Fibroblast of the conjunctiva (primary cell): ENCODE measurements at places on chromosomes 2 and 18.

DNA sequence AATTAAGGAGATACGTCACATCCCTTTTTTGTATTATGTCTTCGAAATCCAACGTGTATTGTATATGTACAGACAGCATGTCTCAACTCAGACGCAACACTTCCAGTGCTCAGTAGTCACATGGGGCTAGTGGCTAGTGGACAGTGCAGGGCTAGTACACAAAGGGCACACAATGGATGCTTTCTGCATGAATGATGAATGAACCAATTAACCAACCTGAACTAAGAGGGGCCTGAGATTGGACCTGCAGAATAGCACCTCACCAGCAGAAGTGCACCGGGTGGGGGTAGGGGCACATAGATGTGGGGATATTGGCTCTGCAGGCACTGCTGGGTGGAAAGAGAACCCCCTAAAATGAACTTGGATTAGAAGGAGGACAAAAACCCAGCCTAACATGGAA, 20.7 kb downstream of the ST8SIA5 start:
- DNase-seq = no peak

GRCh38 chr2:127829845-127830246, 18.9 kb upstream of the WDR33 start:
- no peak for DNase-seq

GRCh38 chr18:58386780-58387179, 242.1 kb downstream of the ALPK2 start:
- DNase-seq = no peak

- DNase-seq = no peak
Measured at GRCh38 chr2:78780256-78780655, 245.2 kb upstream of the REG3G start.

DNA sequence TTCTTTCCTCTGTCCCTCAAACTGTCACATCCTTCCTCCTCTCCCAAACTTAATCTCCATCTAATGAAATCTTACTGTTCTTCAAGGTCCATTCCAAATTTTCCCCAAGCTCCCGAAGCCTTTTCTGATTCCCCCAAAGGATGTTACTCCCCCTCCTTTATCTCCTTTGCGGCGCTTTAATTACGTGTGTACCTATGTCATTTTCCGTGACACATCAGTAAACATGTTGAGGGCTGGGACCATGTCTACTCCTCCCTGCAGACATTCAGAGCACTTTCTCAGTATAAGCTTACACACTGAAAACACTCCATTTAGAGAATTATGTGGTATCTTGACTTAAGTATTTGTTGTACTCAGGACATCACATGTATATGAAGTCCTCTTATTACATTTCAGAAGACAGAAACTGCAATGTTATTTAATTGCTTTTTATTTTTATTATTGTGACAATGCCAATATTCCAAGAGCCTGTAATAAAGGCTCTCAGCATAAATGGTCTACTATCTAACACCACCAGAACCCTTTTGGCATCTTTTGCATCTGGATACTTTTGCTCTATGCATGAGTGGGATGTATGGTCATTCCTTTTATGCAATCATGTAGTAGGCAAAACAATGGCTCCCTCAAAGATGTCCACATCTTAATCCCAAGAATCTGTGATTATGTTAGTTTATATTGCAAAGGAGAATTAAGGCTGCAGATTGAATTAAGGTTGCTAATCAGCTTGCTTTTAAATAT, 1.8 kb downstream of the NMI start:
- no peak for DNase-seq

DNA sequence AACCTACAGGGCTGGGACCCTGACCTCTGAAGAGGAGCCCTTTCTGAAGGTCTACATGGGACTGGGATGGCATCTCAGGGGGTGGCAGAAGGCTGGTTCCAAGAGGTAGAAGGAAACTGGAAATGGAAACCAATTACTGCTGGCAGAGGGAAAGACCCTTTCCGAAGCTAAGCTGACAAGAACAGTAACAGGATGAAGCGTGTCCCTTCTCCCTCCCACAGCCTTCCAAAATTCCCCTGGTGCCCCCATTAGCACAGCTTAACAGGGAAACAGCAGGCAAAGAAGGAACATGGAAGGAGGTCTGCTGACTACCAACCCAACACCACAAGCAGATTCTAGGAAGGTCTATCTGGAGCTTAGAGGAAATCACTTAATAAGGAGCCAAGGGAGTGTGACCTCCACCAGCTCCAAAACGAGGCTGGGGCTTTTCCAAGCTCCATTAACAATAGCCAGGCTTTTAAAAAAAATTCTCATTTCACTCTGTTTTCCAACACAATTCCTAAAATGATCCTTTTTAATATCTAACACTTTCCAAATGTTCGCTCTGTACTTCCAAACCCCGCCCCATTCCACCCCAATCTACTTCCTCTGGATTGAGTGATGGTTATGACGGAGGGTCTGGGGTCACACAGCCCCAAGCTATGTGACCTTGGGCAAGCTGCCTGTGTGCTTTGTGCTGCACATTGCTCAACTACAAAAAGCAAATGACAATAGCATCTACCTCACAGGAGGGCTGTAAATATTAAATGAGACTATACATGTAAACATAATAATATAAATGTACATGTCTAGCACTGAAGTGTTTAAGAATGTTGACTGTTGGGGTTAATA, 55.2 kb downstream of the STK39 start:
- DNase-seq = no peak

DNA sequence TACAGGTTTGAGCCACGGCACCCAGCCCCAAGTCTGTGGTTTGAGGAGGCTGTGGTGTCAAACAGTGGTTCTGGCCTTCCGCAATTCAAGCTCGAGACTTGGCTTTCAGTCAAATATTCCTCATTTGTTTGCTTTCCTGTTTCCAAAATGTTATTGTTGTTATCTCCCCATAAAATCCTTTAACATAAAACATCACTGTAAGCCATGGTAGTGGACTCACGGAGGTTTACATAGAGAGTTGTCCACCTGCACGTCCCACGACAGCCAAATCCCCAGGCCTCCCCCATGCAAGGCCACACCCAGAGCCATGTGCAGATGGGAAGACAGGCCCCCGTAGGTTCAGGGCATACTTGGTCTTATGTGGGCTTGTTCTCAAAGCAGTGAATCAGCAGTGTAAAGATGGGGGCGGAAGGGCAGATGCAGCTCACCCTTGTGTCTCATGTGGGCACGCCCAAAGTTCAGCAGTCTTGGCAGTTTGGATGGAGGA, 18.9 kb upstream of the ST3GAL5 start:
- DNase-seq = no peak

- no peak for DNase-seq
Measured at GRCh38 chr18:55038162-55038561, 78.9 kb upstream of the CCDC68 start.

DNA sequence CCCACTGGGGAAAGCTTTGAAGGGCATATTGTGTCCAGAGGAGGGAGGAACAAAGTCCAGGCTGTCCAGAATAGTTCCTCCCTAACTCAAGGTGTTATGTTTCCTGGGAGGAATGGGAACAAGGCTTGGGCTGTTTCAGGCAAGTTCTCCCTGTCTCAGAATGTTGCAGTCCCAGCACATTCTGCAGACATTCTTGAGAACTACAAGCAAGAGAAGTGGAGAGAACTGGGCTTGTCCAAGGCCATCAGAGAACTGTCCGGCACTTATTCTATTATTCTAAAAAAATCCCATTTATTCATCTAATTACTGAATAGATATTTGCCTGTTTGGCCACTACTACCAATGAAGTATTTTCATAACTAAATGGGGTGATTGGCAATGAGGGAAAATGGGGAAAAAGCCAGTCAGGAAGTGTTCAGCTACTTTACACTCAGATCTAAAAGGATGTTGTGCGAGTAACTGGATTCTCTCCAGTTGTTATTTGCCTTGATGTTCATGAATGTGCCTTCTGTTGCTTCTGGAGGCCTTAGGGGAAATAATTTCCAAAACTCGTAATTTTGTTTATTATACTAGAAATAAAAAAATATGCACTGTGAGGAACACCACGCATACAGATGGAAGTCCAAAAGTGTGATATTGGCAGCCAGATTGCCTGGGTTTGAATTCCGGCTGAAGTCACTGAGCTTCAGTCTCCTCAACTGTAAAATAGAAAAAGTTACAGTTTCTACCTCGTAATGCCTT, 300.1 kb upstream of the RND3 start:
- no peak for DNase-seq

- DNase-seq = no peak
Measured at GRCh38 chr2:63434024-63435001, 154.0 kb downstream of the WDPCP start.

- no peak for DNase-seq
Measured at GRCh38 chr2:7905756-7906155, 776.1 kb upstream of the ID2 start.

DNA sequence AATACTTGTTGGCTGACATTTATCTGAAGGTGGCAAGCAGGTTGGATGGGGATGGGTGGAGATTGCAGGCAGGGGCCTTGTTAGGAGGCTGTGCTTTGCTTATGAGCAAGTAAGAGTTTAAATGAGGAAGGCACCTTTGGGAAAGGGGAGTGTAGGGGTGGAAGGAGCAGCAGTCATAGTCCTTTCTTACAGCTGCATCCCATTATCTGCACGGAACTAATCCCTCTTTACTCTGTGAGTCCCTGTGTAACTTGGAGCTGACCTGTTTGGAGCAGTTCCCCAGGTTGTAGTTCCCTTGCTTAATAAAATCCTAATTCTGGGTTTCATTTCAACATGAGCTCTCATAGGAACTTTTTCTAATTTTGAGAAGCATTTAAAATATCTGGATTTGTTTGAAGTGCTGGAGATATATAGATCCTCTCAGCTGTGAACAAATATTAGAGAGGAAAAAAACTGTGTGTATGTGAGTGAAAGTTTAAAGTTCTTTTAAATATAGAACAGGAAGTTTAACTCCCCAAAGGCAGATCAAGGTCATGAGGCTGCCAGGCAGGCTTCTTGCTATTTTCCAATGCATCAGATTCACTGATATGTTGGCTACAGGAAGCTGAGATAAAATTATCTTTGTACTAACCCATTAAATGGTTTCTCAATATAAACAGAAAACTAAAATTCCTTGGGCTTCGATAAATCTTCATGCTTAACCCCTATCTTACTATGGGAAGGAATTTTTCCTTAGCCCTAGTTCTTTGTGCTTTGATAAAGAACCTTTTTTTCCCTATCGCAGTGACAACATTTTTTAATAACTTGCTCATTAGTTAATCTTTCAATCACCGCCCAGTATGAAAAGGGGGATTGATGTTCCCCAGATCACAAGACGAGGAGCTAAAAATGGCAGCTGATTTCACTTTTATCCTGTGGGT, 104.6 kb upstream of the EML6 start:
- no peak for DNase-seq

DNA sequence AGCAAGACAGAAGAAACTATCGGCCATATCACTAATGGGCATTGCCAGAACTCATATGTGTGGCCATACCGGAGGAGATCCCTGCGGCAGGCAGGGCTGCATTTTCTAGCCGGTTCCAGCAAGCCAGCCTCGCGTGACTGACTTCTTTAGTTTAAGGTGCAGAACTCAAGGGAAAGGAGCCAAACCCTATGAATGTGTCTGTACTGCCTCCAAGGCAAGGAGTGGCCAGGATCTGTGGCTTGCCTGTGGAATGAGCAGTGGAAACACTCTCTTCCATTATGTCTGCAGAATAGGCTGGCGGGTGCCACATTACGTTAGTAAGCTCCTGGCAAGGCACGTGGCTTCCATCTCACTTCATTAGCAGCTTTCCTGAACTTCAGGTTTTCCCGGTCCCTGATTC, 137.6 kb downstream of the ATL2 start:
- DNase-seq = no peak

DNA sequence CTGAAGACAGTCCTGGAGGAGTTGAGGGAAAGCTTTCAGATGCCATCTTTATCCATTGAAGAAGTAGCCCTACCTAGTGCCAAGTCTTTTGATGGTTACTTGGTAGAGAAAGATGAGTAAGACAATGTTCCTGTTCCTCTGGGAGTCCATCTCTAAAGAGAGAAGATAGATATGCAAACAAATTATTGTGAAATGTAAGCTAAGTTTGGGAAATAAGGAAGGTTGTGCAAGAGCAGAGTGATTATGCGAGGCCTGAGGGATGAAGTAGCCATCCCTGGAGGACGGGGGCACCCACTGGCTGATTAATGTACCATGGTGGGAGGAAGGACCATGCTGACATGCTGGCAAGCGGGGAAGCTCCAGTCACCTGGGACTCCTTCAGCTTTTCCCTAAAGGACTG, 994 bp upstream of the DTNA start:
- peak; percentile 85 for DNase-seq

- DNase-seq = no peak
Measured at GRCh38 chr18:67139899-67140298, 376.6 kb downstream of the DSEL start.

GRCh38 chr2:105744091-105744908, 412 bp upstream of the NCK2 start:
- no peak for DNase-seq

- no peak for DNase-seq
Measured at GRCh38 chr18:13501891-13502290, 224.5 kb downstream of the FAM210A start.

- DNase-seq = no peak
Measured at GRCh38 chr2:121333834-121334558, 49.0 kb upstream of the TFCP2L1 start.

DNA sequence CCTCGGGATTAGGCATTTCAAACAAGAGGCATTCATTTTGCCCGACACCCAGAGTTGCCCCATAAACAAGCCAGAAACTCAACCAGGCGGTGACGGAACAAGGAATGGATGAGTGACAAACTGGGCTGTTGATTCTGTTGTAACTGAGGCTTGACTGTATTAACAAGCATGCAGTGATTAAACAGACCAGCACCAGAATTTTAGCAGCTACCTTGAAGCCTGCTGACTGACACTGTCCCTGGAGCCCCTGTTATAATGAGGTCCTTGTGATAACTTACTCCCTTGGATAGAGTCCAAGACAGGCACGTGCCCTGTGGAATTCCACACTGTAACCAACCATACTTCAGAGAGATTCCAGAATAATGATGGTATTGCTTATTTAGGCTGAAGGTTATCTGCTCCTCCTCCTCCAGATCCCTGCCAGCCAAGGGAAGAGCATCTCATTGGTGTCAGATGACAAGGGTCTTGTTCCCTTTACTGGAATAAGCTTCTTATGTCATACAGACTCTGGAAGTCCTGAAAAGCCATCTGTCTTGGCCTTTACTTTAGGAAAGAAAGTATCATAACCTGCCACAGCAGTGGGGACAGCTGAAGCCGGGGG, 97.1 kb upstream of the RMDN2 start:
- DNase-seq = peak; percentile 35

- DNase-seq = no peak
Measured at GRCh38 chr2:24115057-24115456, 8.1 kb downstream of the PFN4 start.

GRCh38 chr2:187180529-187180928, 267.5 kb downstream of the CALCRL start:
- no peak for DNase-seq

GRCh38 chr2:3151153-3151918, 226.3 kb downstream of the EIPR1 start:
- no peak for DNase-seq

DNA sequence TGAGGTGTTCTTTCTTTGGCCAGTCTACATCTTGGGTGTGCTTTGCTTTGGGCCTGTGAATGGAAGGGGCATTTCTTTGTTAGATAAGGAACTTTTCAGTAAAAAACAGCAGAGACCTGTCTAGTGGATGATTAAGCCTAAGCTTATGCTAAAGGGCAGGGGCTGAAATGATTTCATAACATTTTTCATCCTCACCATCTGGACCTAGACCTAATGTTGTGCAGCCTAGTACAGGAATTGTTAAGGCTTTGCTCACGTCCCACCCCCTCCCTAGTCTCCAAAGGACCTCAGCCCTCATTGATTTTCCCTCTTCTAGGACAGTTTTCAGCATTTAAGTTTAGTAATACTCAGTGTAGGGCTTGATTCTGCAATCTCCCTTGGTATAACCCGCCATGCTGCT, 111.8 kb downstream of the PRKCE start:
- no peak for DNase-seq

- peak; percentile 29 for DNase-seq
Measured at GRCh38 chr2:186256540-186256939, 229.5 kb upstream of the ZC3H15 start.
